ENCODE measurements at places on chromosomes 11 and 22.

GRCh38 chr11:33162831-33163230 is 1.6 kb upstream of the CSTF3 start:
- DNase-seq = no peak

- no peak for DNase-seq
These were observed 98.9 kb downstream of the TRAF6 start for GRCh38 chr11:36411202-36411640.

DNA sequence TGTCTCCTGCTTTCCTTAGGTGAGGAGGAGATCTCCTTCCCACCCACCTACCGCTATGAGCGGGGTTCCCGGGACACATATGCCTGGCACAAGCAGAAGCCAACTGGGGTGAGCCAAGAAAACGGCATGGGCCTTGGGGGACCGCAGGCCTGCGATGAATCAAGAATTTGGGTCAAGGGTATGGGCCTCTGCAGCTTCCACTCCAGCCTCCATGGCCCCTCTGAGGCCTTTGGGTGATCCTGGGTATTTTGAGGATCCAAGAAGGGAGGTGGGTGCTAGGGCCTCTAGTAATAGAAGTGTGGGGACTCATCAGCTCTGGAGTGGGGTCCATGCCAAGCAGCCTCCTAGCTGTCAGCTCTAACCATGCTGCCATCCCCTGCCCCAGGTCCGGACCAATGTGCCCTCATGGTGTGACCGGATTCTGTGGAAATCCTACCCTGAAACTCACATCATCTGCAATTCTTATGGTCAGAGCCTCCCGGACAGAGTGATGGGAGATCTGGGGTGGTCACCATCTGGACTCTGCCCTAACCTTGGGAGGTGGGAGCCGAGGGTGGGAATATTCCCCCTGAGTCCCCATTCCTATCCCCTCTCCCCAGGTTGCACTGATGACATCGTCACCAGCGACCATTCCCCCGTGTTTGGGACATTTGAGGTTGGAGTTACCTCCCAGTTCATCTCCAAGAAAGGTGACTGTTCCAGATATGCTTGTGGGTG is 8.6 kb downstream of the INPPL1 start:
- DNase-seq = no peak

DNA sequence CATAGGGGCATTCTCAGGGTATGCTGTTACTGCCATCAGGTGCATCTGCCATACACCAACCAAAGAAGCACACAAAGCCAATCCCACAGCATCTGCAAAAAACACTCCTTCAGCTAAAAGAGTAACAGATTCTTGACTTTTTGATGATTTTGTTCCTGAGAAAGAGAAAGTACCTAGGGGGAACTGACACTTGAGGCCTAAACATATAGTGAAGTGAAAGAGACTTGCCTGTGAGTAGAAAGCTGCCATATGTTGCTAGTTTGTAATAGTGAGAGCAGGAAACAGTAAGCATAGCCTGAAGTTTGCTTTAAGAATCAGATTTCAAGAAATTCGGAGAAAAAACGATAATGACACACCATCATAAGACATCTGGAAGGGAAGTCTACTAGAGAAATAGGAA is 97.9 kb upstream of the CTSC start:
- no peak for DNase-seq

GRCh38 chr22:42942351-42942750 is 72.6 kb downstream of the PACSIN2 start:
- DNase-seq = no peak

DNA sequence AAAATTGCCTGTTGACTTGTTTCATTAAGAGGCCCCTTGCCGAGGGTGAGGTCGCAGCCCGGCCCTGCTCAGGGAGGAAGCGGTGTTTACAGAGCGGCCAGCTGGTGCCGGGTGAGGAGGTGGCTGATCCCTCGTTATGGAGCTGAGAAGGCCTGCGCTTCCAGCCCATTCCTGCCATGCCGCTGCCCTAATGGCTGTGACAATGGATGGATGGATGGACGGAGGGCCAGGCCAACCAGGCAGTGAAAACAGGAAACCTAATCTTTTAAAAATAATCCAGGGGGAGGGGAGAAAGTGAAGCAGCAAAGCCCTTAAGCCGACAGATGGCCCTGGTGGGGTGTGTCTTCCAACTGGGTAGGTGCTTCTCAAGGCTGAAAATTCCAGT is 38.5 kb downstream of the BCR start:
- no peak for DNase-seq

- no peak for DNase-seq
These were observed 1.0 kb upstream of the PKNOX2 start for GRCh38 chr11:125163431-125164063.

DNA sequence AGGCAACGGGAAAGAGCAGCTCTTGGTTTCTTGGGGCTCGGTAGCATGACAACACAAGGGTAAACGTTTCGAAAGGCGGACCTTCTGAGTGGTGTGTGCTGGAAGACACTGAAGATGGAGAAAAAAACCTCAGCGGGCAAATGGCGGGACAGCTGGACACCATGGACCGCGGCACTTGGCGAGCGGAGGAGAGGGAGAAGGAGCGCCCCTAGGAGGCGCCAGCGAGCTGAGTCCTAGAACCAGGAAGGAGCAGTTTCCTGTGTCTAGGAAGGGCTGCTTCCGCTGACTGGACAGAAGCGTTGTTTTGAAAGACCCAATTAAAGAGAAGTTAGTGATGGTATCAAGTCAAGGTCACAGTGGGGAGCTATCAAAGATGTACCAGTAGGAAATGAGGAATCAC is 44.0 kb upstream of the OPCML start:
- DNase-seq = no peak

GRCh38 chr22:35539910-35540594 is 579 bp upstream of the RASD2 start:
- peak; percentile 78 for DNase-seq

GRCh38 chr11:47553406-47553743 is 443 bp upstream of the CELF1 start:
- DNase-seq = no peak

GRCh38 chr11:115132436-115133228 is 371.6 kb downstream of the CADM1 start:
- DNase-seq = no peak

DNA sequence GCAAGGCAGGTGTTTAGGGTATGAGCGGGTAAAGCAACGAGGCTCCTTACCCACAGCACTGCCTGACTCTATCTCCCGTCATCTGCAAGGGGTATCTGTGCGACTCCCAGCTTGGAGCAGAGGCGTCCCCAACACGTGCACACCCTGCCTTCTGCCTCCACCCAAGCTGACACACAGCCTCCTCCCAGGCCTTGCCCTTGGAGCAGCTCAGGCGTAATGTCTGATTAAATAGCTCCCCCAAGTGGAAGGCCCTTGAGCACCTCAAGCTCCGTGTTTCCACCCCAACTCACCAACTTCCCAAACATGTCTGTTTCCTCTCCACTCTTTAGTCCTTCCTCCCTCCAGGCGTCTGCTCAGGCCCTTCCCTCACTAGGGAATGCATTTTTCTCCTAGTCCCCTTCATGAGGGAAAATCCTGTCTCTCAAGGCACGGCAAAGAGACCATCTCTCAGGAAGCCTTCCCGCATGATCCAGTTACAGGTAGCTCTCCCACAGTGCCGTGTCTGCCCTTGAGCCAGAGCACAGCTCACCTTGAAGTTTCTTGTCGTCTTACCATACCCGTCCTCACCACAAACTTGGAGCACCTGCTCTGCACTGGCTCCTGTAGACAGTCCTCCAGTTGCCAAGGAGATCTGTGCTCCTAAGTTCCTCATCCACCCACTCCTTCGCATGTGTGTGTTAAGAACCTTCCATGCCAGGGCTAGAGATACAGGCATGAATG is 15.8 kb downstream of the CYB5R2 start:
- DNase-seq = no peak

- no peak for DNase-seq
These were observed 220.1 kb upstream of the E2F8 start for GRCh38 chr11:19460718-19461405.

DNA sequence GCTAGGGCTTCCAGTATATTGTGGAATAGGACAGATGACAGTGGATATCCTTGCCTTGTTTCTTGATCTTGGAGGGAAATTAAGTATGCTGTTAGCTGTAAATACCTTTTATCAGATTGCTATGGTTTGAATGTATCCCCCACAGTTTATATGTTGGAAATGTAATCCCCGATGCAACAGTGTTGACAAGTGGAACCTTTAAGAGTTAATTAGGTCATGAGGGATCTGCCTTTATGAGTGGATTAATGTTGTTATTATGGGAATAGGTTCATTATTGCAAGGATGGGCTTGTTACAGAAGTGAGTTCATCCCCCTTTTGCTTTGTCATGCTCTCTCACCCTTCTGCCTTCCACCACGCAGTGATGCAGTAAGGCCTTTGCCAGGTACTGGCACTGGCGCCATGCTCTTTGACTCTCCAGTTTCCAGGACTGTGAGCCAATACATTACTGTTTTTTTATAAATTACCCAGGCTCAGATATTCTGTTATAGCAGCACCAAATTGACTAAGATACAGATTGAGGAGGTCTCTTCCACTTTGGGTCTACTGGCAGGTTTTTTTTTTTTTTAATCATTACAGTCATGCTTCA is 16.4 kb downstream of the CABIN1 start:
- DNase-seq = no peak

DNA sequence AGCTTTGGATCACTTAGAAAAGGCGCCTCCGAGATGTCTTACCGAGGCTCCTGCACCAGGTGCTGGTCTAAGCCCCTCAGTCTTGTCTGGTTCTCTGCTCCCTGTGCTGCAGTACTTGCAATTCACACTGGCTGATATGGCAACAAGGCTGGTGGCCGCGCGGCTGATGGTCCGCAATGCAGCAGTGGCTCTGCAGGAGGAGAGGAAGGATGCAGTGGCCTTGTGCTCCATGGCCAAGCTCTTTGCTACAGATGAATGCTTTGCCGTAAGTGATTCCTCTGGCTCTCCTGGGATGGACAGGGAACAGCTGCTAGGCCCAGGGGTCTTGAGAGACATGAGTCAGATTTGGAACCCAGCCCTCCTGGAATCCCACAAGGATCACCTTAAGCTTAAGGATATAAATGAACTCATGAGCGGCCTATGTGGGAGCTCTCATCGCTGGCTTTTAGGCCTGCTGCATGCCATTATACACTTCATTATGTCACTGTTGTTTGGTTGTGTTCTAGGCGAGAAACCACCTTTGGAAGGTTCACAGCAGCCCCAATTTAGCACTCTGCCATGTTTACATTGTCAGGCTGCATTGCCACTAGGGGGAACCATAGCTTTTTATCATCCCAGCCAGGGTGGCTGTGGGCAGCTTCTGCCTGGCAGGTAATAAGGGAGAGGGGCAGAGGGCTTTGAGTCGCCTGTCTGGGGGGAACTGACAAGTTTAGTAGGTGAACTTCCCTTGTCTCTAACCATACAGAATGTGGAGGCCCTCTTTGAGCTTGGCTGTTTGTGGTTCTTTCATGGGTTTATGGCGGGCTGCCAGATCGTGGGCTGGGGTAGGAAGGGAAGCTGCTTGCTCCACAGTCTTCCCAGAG is 8.5 kb downstream of the ACAD8 start:
- peak; percentile 29 for DNase-seq

GRCh38 chr11:9740202-9740883 is 76.5 kb downstream of the SWAP70 start:
- no peak for DNase-seq

GRCh38 chr11:10461276-10461790 is 6.3 kb downstream of the AMPD3 start:
- DNase-seq = no peak

DNA sequence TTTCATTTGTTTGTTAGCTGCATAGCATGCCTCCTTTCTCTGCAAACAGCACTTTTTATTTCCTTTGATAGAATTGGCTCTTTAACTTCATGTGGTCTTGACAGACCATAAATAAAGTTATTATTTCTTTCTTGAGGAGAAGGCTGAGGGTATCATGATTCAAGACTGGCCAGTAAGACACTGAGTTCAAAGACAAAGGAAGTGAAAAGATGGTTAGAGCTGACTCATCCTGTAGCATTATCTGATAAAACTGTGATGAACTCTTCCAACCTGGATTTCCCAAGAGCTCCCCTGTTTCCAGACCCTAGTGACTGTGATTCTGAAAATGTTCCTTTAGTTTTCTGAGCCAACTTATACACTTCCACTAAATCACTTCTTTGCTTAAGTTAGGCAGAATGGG is 179.3 kb upstream of the FAT3 start:
- no peak for DNase-seq

DNA sequence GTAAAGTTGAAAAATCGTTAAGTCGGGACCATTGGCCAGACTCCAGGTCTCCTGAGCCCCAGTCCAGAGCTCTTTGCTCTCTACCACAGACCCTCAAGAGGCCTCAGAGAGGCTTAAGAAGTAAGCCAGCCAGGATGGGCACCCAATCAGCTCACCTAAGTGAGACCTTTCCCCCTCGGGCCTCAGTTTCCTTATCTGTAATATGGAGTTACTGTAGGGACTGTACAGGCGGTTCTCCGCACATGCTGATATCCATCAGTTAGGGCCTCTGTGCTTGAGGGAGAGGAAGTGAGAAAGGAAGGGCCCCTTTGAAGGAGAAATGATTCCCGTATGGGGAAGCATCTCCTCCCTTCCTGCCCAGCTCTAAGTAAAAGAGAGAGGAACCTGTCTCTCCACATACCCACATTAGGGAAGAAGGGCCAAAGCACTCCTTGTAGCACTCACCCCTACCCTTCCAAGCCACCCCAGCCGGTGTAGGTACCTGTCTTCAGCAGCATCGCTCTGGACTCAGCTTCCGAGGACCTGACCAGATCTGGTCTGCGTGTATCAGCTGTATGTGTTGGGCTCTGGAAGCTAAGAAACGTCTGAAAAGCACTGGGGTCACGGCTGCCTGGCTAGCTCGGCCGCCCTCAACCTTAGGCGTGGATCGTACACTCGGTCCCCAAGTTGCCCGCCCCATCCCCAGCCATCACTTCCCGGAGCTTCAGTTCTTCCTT is 653 bp downstream of the NAGA start:
- DNase-seq = no peak

DNA sequence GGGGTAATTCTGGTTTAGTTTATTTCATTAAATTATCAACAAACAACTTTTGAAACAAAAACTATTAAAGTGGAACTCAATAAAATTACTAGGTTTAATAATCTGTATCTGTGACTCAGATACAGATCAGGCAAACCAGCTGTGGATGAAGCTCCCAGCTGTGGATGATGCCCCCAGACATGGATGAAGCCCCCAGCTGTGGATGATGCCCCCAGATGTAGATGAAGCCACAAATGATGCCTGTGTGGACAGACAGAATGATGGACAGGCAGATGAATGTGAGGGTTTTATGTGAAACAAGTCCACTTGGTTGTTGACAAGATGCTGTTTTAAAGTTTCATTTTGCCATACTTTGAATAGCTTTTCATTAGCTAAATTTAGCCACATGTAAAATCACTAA is 5.8 kb upstream of the ZNF74 start:
- no peak for DNase-seq

Measured in activated CD8-positive, alpha-beta memory T cell treated with anti-CD3 and anti-CD28 coated beads, Interleukin-2, amount 50 U/mL, for 4 hours (primary cell).